ENCODE measurements at places on chromosomes 6 and 20. TPM values are rescaled to one million over a fixed set of nuclear protein-coding genes. Genes with fewer than 3 reads are reported as not detected.
A peak's percentile ranks its signal among the peaks of the same experiment; 100 is the strongest.

CLPSL2 gene
- polyA plus RNA-seq = not detected

DNA sequence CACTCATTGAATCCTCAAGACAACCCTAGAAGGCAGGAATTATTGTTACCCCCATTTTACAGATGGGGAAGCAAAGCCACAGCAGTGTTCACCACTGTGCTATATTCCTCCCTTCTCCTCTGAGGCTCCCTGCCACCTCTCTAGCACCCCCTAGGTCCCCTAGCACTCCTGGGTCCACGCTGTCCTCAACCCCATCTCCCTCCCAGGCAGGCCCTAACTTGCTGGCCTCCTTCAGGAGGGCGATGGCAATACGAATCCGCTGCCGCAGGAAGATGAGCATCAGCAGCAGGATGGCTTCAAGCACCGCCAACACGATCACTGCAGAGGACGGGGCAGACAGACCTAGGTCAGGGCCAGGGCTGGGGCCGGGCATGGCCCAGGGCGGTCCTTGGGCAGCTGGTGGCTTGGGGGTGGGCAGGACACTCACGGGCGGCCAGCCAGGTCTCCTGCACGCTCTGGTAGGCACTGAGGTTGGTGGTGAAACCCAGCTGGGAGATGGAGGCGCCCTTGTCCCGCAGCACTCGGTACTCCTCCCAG lies 7.8 kb upstream of the NEU1 start:
- DNase-seq = no peak

DNA sequence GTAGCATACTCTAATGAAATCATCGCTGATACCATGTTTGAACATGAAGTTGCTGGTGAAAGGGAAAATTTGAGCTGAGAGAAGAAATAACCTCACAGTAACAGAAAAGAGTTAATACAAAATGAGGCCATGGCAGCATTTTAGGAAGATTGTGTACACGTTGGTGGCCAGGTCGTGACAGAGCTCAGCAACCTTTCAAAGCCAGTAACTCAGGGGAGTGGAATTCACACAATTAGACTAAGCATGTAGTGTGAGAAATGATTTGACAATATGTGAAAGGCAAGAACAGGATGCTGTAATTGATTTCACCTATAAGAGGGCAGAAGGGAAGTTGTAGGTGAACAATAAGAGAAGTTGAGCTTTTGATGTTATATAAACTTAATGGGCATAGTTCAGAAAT lies 246.3 kb downstream of the OGFRL1 start:
- DNase-seq = no peak

LAMA4 gene
- 268 TPM for polyA plus RNA-seq

GRCh38 chr6:53961679-53962370 lies 149.4 kb upstream of the MLIP start:
- DNase-seq = no peak

GRCh38 chr6:13560651-13561044 lies 13.8 kb upstream of the SIRT5 start:
- no peak for DNase-seq

PKIB gene
- not detected for polyA plus RNA-seq

DNA sequence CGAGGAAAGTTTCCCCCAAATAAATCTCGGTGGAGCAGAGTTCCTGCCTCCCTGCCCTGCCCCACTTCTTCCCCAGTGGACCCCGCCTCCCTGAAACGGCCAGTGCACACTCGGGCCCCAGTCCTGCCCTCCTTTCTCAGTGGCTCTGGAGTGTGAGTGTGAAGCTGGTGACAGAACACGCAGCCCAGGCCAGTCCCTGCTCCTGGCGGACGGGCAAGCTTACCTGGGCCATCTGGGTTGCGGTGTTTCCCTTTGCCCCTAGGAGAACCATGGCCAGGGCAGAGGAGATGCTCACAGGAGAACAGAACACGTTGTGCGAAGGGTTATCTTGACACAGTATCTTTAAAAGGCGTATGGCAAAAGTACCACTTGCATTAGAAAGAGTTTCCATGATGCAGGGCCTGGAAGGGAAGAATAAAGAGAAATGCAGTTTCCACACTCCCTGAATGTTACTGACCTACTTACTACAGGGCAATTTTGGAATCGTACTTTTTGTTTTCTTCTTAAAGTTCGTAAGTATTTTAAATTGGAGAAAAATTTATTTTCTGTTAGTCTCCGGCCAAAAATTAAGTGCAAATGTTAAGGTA lies 2.8 kb downstream of the SERPINB9 start:
- no peak for DNase-seq

FRK gene
- 0.02 TPM for polyA plus RNA-seq

FBXO5 gene
- 9.7 TPM for polyA plus RNA-seq

GRCh38 chr6:151885234-151885633 lies 77.8 kb downstream of the ESR1 start:
- DNase-seq = no peak

DNA sequence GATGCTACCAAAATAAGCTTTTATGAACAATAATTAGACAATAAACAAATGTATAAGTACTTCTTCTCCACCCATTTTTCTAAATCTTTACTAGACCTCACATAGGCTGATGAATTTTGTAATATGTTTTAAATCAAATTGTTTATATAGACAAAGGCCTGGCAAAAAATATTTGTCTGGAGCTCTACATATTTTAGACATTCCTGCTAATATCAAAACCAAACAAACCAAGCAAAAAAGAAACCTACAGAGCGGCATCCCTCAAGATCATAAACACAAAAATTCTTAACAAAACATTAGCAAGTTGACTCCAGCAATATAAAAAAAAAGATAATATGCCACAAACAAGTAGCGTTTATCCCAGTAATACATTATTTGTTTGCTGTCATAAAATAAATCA lies 87.2 kb downstream of the ADAT2 start:
- DNase-seq = no peak

- DNase-seq = no peak
Measured at GRCh38 chr20:52500157-52500556, 308.6 kb upstream of the ZFP64 start.

DNA sequence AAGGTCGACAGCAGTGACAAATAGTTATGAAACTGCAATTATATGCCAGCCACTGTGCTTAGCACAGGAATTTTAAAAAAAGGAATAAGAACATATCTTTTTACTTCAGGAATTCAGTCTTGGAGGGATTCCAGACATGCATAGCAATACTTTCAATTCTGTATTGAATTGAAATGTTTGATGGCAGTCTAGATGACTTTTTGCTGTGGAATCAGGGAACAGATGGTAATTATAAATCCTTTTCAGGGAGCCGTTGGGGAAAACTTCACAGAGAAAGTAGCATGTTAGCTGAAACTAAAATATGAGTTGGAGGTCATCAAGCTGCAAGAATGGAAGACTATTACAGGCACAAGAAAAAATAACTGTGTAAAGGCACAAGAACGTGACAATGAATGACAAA lies 74.8 kb downstream of the IMPG1 start:
- no peak for DNase-seq

DNA sequence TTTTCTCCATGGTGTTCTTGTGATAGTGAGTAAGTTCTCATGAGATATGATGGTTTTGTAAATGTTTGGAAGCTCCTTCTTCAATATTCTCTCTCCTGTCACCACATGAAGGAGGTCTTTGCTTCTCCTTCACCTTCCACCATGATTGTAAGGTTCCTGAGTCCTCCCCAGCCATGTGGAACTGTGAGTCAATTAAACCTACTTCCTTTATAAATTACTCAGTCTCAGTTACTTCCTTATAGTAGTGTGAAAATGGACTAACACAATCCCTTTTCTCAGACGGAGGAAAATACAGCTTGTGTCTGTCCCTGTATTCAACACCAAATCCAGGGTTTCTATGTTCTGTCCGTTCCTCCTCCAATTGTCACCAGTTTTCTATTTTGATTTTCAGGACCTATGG lies 181.0 kb downstream of the ALDH8A1 start:
- no peak for DNase-seq

DNA sequence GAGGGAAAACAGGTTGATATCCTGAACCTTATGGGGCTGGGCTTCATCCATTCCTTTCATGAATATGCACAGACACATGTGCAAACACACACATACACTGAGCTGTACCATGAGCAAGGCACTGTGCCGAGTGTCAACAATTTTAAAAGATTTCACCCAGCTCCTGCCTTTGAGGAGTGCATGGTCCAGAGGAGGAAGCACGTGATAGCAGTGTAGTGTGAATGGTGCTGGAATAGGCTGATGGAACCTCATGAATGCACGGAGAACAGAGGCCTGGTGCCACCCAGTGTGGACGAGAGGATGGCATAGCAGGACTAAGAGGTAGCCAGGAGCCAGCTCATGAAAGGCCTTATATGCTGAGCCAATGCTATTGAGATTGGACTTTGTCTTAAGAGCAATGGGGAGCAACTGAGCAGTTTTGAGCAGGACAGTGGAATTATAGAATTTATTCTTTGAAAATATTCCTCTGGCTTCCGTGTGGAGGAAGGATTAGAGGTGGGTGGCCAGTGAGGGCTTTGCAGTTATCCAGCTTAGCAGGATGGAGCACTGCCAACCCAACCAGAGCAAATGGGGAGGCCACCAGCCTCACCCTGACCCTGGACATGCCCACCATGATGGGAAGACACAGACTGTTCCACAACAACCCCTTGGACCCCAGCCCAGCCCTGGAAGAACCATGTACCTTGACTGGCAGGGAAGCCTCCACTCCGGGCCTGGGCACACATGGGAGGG lies 84.4 kb downstream of the UNC5CL start:
- no peak for DNase-seq

GRCh38 chr20:61435823-61436220 lies 183.8 kb downstream of the CDH4 start:
- DNase-seq = no peak

- DNase-seq = peak; percentile 11
Measured at GRCh38 chr6:56040223-56040622, 164.8 kb upstream of the BMP5 start.

ULBP3 gene
- 6.0 TPM for polyA plus RNA-seq

- DNase-seq = no peak
Measured at GRCh38 chr6:27237089-27237803, 10.3 kb upstream of the PRSS16 start.

DNA sequence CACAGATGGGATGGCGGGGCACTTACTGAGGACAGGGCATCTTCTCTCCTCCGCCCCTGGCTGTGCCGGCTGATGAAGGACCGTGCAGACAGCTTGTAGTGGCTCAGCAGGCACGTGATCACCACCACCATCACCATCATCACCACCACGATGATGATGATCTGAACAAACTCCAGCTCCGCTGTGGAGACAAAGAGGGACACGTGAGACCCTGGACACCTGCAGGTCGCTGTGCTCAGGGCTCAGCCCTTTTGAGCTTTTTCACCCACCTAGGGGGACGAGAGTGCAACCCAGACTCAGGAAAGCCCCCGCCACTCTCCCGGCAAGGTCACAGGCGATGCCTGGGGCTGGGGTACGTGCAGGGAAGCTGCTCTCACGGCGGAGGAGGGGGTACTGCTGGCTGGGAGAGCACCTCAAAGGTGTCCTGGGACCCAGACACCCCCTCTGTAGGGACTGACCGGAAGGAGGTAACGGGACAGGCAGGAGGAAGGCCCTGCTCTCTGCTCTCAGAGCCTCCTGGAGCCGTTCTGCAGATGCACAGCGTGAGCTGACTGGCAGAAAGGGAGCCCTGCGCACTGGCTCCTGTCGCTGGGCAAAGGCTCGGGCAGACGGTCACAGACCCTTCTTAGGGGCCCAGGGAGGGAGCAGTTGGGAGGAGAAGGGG lies 39.4 kb upstream of the ZBP1 start:
- DNase-seq = no peak

DNA sequence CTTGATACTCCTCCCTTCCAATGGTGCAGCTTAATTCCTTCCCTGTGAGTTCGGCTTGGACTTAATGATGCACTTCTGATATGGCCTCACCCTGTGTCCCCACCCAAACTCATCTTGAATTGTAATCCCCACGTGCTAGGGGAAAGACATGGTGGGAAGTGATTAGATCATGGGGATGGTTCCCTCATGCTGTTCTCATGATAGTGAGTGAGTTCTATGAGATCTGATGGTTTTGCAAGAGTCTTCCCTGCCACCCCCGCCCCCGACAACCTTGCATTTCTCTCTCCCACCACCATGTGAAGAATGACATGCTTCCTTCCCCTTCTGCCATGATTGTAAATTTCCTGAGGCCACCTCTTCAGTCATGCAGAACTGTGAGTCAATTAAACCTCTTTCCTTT lies 50.3 kb upstream of the HLA-G start:
- no peak for DNase-seq

DNA sequence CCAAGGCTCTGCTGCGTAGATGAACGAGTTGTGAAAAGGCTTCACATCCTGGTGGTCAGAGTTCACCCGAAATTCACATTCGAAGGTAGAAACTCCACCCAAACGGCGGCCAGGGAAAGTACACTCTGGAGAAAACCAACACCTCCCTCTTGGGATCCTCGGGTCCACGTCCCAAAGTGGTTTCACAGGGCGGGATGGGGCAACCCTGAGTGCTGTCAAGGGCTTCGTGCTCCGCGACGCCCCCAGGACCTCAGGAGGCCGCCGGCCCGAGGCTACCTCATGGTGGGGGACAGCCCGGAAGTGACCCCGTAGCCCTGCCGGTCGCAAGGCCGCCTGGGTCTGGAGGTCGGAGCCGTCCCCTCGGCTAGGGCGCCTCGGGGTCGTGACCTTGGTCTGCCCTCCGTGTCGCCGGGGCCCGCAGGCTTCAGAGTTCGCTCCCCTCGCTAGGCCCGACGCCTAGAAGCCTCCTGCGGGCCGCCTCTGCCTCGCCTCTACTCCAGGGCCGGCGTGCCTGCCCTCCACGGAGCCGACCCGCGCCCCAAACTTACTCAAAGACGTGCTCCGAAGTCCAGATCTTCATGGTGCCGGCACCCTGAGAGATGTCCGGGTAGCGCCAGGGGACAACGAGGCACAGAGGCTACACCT lies at the start of gene PRELID3B:
TSS of gene PRELID3B (minus strand) at position 636 of the 645 bp plus-strand sequence. CDS start at position 580, 56 bp downstream.
- no peak for DNase-seq

DNA sequence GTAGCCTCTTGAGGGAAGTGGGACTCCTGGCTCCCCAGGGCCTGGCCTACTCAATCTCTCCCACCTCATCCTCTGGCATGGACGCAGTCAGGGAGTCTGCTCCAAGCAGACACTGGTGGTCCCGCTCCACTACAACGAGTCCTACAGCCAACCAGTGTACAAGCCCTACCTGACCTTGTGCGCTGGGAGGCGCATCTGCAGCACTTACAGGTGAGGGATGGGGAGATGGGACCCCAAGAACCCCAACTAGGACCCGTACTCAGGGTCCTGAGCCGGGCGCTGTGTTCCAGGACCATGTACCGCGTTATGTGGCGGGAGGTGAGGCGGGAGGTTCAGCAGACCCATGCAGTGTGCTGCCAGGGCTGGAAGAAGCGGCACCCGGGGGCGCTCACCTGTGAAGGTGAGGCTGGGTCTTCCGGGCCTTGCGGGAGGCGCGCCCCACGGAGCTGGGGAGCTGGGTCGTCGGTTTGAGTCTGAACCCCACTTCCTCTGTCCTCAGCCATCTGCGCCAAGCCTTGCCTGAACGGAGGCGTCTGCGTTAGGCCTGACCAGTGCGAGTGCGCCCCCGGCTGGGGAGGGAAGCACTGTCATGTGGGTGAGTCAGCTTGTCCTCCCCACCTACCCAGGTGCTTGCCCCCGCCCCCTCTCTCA lies 2.1 kb downstream of the EGFL8 start:
- no peak for DNase-seq

DNA sequence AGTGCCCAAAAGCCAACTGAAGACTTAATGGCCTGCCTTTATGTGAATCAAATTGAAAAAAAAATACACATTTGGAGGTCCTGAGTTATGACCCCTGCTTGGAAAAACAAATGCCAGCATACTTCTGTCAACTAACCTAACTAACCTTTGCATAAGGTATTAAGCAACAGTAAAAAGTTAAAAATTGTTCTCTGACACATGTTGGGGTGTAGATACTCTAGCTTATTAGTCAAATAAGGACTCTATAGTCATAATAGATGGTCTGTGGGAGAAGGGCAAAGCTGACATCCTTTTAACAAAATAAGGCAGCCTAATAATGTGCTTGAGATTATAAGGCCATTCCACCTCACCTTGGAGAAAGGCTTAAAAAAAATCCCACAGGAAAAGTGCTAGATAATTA lies 140.5 kb downstream of the HIVEP2 start:
- DNase-seq = no peak

Measured in BJ (cell line).